ENCODE measurements at places on chromosomes 2 and 18. TPM values are rescaled to one million over a fixed set of nuclear protein-coding genes. Genes with fewer than 3 reads are reported as not detected.

Gene MC5R
- not detected for total RNA-seq

DNA sequence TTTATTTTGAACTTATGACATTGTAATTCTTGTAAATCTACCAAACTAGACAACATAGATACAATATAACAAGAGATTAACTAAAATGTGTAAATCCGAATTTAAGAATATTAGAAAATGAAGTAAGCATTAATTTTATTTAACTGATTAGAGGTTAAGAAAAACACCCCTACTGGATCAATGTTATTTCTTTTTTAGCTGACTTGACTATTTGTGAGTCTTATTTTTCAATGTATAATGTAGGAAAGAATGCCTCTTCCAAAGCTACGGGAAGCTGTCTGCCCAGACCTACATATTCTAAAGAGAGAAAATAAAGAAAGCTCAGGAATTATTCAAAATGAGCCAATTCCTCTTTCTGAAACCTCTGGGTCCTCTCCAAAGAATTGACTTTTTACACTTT is 490.8 kb upstream of the CDH7 start:
- H3K4me3 ChIP-seq: no peak overlapping the region
- no peaks in the 10 kb centered on the region for H3K27me3 ChIP-seq
- no peaks in the 10 kb centered on the region for H3K36me3 ChIP-seq
- no peak for DNase-seq
- H3K27ac ChIP-seq: no peak overlapping the region

GRCh38 chr2:215619022-215619958 is 183.4 kb upstream of the FN1 start:
- no peaks in the 10 kb centered on the region for H3K27me3 ChIP-seq
- H3K27ac ChIP-seq: peak overlapping the region; percentile 77
- peak; percentile 52 for DNase-seq
- no peak overlapping the region for H3K4me3 ChIP-seq
- H3K36me3 ChIP-seq: no peaks in the 10 kb centered on the region
- H3K4me1 ChIP-seq: peaks cover 26% of the 10 kb centered on the region

GRCh38 chr2:136411946-136412345 is 294.0 kb upstream of the CXCR4 start:
- H3K27ac ChIP-seq: no peak overlapping the region
- H3K27me3 ChIP-seq: peaks cover 2% of the 10 kb centered on the region
- DNase-seq: no peak
- no peaks in the 10 kb centered on the region for H3K4me1 ChIP-seq
- no peaks in the 10 kb centered on the region for H3K36me3 ChIP-seq

DNA sequence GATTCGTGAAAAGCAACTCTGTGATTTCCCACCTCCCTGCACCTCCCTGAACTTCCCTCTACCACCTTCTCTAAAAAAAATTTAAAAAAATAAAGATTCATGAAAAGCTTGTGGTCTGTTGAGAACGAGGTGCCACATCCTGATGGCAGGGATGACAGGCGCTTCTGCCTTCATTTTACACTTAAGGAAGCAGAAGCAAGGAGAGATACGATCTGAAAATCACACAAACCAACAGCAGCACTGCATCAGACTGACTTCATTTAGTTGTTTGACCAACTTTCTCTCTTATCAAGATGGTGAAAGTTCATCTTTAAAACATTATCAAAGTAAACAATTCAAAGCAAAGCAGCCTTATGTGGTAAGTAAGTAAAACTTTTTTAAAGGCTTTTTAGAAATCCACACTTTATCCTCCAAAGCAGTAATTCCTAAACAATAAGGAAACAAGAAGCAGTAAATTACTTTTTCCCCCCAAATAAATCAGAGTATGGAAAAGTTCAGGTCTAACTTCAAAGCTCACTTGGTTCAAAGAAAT is 15.5 kb downstream of the WDFY1 start:
- peaks cover 14% of the 10 kb centered on the region for H3K4me1 ChIP-seq
- no peaks in the 10 kb centered on the region for H3K36me3 ChIP-seq
- H3K4me3 ChIP-seq: no peak overlapping the region
- peak overlapping the region; percentile 57 for H3K27ac ChIP-seq

Measured in hepatocyte (in vitro differentiated cells).